ENCODE measurements at places on chromosomes 2 and 18.
A peak's percentile ranks its signal among the peaks of the same experiment; 100 is the strongest.

DNA sequence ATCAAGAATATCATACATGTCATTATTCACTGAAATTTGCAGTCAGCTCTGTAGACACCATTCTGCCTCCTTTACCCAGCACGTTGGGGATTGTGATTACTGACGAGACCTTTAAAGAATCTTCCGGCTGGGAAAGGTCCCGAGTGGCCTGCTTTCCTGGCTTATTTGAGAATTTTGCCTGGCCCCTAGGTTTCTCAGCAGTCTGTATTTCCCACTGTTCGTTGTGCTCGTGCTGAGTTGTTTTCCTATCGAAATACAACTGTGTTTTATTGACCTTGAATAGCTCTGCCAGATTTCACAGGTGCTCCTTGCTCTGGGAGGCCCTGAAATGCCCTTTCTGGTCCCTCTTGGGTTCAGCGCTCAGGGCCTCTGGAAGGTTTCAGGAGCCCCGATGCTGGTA is 94.9 kb downstream of the AGAP1 start:
- DNase-seq: no peak

DNA sequence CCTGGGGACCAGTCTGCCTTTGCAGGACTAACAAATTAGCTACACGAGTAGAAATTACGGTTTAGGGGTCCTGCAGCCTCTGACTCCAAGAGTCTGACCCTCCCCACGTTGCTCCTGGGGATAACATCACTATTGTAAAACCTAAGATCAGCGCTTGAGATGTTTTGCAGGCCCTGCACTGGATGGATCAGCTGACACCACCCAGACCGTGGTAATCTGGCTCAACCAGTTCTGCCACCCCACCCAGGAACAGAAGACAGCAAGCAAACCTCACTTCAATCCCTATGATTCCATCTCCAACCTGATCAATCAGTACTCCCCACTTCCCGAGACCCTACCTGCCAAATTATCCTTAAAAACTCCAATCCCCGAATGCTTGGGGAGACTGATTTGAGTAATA is 31.7 kb downstream of the NGEF start:
- no peak for DNase-seq

DNA sequence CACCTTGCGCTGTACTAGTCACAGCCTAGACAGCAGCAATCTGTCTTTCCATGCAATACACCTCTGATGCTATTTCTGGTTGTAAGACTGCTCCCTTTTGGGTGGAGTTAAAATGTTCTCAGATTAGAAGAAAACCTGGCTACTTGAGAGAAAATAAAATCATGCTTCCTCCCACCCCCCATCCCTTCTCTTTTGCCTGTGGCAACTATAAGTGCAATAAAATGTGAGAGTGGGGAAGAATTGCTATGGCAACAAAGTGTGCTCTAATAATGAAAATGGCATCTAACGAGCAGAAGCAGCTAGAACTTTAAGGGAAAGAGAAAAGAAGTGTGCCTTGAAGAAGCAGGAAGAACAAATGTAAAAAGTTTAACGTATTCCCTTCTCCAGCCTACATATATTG is 464.2 kb upstream of the FSHR start:
- no peak for DNase-seq

GRCh38 chr18:44589693-44590355 is 90.9 kb upstream of the SETBP1 start:
- DNase-seq: peak; percentile 78

DNA sequence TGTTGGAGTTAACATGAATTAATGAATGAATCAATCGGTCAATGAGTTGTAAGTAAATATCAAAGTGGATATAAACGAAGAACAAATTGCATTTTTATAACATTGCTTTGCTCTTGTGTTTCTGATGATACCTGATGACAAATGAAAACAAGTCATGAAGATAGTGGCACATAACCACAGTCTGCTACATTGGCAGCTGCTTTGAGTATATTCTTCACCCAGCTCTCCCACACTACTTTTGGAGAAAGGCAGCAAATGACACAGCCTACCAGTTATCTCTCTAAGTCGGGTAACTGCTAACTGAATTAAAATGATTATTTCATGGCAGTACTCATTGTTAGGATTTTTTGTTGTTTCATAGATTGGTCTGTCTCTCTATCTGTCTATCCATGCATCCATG is 76.8 kb downstream of the COL5A2 start:
- no peak for DNase-seq

All from fibroblast of skin of left biceps (primary cell).